ENCODE measurements at places on chromosomes 12 and 14.
A peak's percentile ranks its signal among the peaks of the same experiment; 100 is the strongest.

DNA sequence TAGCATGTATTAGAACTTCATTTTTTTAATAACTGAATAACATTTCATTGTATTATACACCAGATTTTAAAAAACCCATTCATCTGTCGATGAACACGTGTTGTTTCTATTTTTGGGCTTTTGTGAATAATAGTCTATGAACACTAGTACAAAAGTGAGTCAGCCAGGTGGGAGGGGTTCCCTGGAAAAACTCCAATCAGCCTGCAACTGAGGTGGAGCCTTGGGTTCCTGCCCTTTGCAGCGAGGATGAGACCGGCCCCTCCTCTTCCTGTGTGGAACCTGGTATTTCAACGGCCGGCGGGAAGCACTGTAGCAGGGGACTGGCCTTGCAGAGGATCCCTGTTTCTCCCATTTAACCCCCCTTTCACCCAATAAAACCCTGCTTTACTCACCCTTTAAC lies 56.1 kb downstream of the LMNTD1 start:
- peak; percentile 37 for DNase-seq

DNA sequence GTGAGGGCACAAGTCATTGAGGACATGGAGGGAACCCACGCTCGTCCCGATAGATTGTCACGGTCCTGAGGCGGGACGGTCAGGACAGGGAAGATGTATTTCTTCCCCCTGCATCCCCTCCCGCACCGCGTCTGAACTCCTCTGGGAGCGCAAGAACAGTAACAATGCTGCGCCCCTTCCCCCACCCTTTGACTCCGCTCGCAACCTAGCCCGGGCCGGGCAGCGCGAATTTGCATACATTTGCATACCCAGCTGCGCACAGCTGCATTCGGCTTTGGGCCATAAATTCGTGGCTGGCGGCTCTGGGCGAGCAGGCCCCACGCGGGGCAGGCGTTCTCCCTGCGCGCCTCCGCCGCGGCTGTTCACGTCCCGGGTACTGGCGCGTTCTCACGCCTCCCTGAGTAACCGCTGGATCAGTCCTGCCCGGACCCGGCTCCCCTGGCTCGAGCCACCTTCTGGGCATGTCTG lies 29.0 kb upstream of the SMUG1 start:
- no peak for DNase-seq

DNA sequence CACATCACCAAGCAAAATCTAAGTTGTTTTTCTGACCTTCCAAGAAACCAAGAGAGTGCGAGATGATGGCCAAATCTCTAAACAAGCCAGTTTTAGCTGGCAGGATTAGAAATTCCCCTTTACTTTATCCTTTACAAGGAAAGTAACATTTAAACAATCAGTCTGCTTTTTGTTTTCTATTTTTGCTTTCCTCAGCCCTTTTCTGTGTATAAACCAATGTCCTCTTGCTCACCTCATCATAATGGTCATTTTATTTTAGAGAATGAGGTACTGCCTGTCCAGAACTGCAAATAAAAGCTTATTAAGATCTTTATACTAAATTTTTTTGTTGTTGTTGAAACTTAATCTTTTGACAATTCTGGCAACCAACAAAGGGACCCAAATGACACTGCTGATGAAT lies 442.4 kb upstream of the GARIN6 start:
- no peak for DNase-seq

- DNase-seq = no peak
These were observed 94.9 kb downstream of the ALG10B start for GRCh38 chr12:38411426-38411825.

GRCh38 chr12:107679336-107679735 lies 6.3 kb upstream of the PWP1 start:
- no peak for DNase-seq

DNA sequence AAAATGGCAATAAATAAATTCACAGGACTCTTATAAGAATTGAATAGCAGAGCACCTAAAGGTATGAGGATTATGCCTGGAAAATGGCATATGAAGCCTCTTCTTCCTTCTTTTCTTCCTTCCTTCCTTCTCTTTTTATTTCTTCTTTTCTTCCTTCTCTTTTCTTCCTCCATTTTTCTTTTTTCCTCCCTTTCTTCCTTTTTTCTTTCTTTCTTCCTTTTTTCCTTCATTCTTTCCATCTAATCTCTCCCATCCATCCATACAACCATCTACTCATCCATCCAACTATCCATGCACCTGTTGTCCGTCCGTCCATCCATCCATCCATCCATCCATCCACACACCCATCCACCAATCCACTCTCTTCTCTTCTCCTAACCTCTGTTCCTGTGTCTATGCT lies 173.8 kb downstream of the TBX5 start:
- DNase-seq = no peak

DNA sequence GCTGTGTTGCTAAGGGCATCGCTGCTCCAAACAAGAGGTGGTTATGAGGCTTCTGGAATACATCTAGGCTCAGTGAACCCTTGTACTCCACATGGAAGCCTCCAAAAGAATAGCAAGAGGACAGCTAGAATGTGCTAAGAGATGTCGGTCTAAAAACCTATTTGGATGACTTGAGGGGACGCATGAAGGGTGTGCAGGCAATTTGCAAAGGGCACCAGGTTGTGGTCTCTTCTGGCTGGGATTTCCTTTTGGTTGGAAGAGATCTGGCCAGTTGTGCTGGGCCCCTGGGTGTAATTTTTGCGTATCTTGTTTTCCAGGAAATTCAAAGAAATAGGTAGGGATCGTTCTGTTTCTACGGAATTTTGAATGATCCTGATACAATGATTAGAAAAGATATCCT lies 4.2 kb downstream of the TTC9 start:
- DNase-seq = no peak

GRCh38 chr14:34014936-34015335 lies 64.1 kb upstream of the EGLN3 start:
- no peak for DNase-seq

GRCh38 chr12:57085999-57086492 lies 2.9 kb upstream of the NAB2 start:
- no peak for DNase-seq

DNA sequence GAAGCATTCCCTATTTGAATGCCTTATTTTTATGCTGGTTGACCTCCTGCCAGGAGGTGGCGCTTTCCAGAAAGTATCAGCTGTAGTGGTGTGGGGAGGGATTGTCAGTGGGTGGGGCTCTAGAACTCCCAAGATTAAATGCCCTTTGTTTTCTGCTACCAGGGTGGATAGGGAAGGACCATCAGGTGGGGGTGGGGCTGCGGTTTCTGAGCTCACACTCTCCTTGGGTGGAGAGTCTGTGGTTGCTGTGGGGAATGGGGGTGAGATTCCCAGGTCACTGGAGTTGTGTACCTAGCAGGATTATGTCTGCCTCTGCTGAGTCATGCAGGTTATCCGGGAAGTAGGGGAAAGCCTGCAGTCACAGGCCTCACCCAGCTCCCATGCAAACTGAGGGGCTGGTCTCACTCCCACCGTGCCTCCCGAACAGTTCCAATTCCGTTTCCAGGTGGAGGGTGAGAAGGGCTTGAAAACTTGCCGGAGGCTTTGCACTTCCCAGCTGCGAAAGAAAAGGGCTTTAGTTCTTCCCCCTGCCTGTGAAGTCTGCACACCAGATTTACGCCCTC lies 68.3 kb downstream of the ALG10B start:
- DNase-seq = peak; percentile 6

GRCh38 chr12:4477129-4477528 lies 31.5 kb upstream of the FGF6 start:
- DNase-seq = no peak

DNA sequence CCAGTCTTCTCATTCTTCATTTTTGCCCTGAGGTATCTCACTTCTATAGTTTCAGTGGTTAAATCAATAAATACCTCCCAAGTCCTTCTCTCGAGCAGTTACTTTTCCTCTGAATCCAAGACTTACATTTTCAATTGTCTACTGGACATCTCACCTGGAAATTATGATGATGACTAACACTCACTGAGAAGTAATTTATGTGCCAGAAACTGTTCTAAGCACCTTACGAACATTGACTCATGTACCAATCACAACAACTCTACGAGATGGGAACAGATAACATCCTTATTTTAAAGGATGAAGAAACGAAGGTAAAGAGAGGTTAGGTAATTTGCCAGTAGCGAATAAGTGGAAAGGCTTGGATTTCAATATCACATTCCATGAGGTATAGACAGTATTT lies 94.1 kb downstream of the EML5 start:
- DNase-seq = peak; percentile 82

DNA sequence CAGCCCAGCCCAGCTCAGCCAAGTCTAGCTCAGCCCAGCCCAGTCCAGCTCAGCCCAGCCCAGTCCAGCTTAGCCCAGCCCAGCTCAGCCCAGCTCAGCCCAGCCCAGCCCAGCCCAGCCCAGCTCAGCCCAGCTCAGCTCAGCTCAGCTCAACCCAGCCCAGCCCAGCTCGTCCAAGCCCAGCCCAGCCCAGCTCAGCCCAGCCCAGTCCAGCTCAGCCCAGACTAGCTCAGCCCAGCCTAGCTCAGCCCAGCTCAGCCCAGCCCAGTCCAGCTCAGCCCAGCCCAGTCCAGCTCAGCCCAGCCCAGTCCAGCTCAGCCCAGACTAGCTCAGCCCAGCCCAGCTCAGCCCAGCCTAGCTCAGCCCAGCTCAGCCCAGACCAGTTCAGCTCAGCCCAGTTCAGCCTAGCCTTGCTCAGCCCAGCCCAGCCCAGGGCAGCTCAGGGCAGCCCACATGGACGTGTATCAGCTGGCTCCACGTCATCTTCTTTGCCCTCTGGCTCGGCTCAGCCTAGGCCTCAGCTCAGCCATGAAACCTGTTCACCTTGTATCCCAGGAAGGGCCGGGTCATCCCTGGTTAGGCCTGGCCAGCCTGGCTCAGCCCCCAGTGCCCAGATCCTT lies 185.6 kb downstream of the TMEM121 start:
- no peak for DNase-seq

DNA sequence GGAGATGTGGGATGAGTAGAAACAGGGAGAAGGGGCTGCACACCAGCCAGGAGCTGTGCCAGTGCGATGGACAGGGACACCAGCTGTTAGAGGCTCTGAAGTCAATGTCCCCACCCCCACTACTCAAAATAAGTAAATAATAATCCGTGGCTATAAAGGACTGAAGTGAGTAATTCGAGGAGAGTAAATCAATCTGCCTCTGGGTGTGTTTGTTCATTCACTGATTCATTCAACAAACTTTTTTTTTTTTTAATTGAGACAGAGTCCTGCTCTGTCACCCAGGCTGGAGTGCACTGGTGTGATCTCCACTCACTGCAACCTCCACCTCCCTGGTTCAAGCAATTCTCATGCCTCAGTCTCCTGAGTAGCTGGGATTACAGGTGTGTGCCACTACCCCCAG lies 363.6 kb downstream of the TMEM132D start:
- no peak for DNase-seq

GRCh38 chr12:127340381-127340780 lies 926.6 kb upstream of the TMEM132C start:
- no peak for DNase-seq

- peak; percentile 8 for DNase-seq
These were observed 85.3 kb downstream of the LRP6 start for GRCh38 chr12:12181511-12181910.

DNA sequence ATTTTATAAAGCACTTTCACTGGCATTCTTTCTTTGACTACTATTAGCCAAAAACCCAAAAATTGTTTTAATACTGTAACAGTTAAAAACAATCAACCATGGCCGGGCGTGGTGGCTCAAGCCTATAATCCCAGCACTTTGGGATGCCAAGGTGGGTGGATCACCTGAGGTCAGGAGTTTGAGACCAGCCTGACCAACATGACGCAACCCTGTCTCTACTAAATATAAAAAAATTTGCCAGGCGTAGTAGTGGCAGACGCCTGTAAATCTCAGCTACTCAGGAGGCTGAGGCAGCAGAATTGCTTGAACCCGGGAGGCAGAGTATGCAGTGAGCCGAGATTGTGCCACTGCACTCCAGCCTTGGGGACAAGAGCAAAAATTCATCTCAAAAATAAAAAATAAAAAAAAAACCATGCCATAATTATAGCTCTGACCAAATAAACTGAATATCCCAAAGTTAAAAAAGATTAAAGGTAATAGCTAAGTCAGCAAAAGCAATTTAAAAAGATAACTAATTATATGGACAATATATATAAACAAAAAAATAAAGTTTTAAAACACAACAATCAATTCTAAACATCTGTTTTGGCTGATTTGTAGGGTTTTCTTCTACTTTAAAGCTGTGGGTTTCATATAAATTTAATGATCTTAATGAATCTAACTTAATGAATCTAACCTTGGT lies 10.0 kb downstream of the SINHCAF start:
- DNase-seq = no peak

- no peak for DNase-seq
These were observed 39.6 kb downstream of the CMKLR1 start for GRCh38 chr12:108299516-108299915.

GRCh38 chr14:102490456-102490855 lies 19.1 kb downstream of the ANKRD9 start:
- no peak for DNase-seq

GRCh38 chr12:81811061-81811777 lies 52.1 kb upstream of the PPFIA2 start:
- DNase-seq = no peak

DNA sequence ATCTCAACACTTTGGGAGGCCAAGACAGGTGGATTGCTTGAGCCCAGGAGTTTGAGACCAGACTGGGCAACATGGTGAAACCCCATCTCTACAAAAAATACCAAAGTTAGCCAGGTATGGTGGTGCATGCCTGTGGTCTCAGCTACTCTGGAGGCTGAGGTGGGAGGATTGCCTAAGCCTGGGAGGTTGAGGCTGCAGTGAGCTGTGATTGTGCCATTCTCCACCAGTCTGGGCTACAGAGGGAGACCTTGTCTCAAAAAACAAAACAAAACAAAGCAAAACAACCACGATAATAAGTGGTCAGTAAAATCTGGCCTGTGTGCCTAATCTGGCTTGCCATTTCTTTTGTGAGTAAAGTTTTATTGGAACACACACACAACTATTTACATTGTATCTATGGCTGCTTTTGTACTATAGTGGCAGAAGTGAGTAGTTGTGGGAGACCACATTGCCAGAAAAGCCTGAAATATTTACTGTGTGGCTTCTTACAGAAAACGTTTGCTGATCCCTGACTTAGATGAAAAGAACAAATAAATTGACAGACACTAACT lies 19.4 kb upstream of the KLRG1 start:
- no peak for DNase-seq

DNA sequence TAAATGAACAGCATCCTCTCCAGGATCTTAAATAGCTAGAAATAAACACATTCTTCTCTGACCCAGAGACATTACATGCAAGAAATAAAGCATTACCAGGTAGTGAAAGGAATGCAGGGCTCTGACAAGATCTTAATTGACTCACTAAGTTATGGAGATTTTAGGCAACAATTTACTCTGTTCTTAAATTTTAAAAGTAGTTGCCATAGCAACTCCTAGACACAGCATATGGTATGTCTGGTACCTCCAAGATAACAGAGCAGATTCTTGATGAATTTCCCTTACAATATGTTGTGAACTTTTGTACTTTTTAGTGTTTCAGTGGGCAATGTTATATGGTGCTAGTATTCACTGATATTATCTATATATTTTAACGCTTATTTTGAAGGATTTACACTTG lies 76.7 kb upstream of the G2E3 start:
- no peak for DNase-seq

DNA sequence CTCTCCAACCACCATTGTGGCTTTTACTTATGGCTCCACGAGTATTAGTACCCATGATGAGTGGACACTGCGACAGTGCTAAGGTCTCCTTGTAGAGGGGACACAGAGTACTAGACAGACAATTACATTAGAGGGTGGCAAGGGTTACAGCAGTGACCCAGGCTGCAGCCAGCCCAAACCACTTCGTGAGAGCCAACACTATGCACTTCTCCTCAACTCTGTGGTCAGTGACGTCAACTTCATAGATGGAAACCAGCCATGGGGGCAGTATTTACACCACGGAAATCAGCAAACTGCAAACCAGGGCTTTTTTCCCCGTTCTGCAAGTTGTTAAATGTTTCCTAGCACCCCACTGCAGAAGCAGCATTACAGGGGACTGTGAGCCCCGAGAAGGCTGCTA lies 61.6 kb upstream of the ZFP36L1 start:
- DNase-seq = no peak

Measured in RWPE1 (cell line).